ENCODE measurements at places on chromosomes 4 and X.

GRCh38 chrX:44071847-44072551, 98.8 kb upstream of the NDP start:
- no peak for DNase-seq

DNA sequence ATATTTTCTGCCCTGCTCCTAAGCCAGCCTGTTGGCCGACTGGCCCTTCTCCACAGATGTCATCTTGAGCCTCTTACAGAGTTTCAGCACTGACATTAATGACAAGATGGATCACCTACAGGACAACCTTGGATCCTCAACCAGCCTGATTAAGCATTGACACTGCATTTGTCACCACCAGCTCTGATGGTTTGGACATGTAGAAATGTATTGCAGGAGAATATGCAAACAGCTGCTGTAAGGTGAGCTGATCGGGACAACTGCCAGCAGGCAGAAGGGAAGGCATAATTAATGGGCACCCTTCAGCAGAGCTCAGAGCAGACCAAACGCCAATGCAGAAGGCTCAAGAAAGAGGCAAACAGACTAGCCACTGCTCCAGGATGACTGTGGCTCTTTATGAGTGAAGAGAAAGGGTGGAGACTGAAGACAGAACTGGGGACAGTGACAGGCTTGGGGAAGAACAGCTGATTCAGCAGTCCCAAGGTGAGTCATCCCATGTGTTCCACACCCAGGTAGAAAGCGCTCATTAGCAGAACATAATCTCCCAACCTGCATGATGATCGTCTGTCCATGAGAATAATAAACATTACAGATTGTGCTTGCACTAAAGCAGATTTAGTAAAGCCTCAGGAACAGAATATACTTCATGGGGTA, 6.7 kb downstream of the CORIN start:
- DNase-seq = no peak

DNA sequence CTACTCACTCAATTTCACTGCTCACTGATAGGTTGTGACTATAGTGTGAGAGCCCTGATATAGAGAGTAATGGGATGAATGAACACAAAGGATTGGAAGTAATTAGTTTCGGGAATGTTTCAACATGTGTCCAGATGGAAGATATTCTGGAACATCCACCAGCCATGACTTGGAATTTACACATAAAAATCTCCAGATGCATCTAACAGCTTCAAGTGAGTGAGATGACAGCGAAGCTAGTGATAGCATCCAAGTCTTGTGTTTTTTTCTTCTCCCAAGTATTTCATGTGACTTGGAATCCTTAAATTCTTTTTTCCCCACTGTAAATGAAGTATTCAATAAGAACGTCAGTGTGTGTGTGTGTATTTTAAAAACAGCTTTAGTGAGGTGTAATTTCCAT, 82.1 kb downstream of the CLDN34 start:
- no peak for DNase-seq

DNA sequence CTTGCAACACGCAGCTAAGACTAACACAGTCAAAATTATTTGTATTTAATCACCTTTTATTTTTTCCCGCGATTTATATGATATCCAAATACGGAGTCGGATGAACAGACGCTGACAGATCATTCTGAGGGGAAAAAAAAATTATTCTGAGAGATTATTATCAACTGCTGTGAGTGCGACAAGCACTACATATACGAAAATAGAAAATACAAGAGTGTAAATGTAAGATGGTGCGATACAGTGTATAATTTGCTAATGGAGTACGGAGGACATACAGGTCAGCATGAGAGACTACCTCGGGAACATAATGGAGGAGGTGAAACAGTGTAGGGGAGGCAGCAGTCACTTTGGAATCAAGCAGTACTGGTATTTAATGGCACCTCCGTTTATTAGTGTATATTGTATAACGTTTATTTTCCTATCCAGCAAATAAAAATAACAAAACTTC, 2.8 kb upstream of the LIN54 start:
- DNase-seq = no peak

- no peak for DNase-seq
Measured at GRCh38 chr4:128524311-128524710, 236.7 kb upstream of the PGRMC2 start.

GRCh38 chr4:158010361-158010760, 162.5 kb downstream of the GASK1B start:
- no peak for DNase-seq

- DNase-seq = no peak
Measured at GRCh38 chr4:114062499-114062898, 83.1 kb upstream of the ARSJ start.

DNA sequence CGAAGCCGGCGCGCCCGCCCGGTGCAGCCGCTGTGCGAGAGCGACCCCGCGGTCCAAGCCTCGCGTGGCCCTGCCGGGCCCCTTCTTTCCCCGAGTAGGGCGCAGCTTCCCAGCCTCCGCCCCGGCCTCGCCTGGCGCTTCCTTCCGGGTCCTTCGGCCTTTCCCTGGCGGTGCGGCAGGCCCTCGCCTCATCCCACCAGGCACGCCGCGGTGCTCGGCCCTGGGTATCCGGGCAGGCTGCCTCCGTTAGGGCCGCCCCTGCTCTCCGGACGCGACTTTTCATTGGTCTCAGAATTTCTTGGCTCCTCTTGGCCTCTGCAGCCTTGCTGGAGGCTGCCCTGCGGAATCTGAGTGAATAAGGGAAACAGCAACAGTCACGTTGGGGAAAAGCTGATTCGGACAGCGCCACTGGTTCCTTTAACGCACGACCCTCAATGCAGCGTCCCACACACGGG, 429 bp downstream of the UVSSA start:
- peak; percentile 23 for DNase-seq

DNA sequence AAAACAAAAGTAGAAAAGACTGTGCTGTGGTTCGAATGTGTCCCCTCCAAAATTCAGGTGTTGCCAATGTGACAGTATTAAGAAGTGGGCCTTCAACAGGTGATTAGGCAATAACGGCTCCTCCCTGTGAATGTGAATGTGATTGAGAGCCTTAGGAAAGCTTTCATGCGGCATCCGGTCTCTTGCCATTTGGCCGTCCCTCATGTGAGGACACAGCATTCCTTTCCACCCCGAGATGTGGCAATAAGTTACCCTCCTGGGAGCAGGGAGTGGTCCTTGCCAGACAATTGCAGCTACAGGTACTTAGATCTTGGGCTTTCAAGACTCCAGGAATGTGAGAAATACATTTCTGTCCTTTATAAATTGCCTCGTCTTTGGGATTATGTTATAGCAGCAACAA, 129.3 kb downstream of the CPEB2 start:
- no peak for DNase-seq

- no peak for DNase-seq
Measured at GRCh38 chrX:99795495-99795894, 614.6 kb downstream of the PCDH19 start.

- no peak for DNase-seq
Measured at GRCh38 chr4:111945014-111945413, 200.2 kb upstream of the FAM241A start.

GRCh38 chr4:45931154-45931553, 192.7 kb downstream of the GABRG1 start:
- no peak for DNase-seq

DNA sequence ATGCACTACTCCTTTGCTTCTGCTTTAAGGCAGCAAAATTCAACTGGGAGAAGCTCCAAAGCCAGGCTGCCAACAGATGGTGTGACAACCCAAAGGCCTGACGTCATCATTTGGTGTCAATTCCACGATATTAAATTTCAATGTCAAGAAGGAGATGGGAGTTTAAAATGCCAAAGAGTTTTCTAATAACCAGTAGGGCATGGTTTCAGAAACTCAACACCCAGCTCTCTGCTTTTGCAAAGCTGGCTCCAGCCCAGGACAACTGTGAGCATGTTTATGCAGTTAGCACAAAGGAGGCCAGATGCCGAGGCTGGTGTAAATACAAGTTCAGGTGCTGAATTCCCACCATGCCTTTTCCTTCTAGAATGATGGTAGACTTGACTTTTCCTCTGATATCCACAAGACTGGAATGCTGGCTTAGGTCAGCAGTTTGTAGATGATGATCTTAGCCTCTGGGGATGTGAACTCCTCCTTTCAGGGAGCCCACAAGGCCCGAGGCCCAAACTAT, 67.3 kb downstream of the AFAP1 start:
- DNase-seq = no peak

DNA sequence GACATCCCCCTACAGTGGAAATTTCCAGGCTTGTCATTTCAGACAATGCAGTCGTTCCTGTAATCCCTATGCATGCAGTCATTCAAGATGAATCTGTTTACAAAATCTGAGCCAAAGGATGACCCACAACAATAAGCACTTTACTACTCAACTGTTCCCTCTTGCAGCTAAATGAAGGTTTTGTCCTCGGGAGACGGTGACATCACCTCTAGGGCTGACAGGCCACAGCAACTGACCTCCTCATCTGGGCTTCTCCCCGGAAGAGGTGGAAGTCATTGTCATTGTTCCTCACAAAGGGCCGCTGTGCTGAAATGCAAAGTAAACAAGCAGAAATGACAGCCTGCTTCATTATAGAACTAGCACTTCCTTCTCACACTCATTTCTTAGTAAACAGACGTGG, 29.2 kb downstream of the CLRN2 start:
- no peak for DNase-seq

DNA sequence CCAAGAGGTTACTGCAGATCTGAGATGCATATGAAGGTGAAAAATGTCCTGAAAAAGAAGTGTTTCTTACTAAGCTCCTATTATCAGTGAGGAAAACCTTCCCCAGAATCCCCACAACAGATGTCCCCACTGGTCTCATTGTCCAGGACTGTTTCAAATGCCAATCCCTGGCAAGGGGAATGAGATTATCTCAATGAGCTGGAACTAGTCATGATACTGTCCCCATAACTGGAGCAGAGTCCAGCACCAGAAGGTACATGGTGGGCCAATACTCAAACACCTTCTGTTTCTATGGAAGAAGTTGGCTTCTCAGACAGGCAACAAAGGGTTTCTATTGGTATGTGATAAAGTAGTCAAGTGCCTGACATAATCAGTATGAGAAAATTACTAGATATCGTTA, 221.1 kb upstream of the TLL1 start:
- DNase-seq = no peak

GRCh38 chrX:23864742-23865326, 42.9 kb downstream of the APOO start:
- DNase-seq = no peak
